ENCODE measurements at places on chromosomes 4 and X.

DNA sequence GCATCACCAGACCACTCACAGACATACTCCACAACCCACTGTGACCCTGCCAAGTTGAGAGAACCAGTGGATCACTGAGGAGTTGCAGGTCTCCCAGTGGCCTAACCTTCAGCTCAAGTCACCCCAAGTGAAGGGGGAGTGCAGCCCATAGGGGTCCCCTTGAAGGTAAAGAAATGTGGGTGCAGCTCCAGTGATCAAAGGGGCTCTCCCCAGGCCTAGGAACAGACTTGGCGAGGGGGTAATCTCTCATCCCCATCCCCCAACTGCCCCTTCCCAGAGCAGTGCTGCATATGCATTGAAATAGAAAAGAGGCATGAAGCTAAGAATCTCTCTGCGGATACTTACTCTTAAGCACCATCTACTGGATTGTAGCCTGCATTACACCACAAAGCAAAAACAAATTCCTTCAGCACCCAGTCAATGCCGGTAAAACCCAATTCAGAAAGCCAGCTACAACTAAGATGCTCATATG is 27.0 kb downstream of the MAGEE1 start:
- DNase-seq: no peak

- DNase-seq: no peak
These were observed 1777.9 kb downstream of the ARAP2 start for GRCh38 chr4:34466411-34466810.

- DNase-seq: no peak
These were observed 4.8 kb downstream of the ADD1 start for GRCh38 chr4:2848449-2848848.

DNA sequence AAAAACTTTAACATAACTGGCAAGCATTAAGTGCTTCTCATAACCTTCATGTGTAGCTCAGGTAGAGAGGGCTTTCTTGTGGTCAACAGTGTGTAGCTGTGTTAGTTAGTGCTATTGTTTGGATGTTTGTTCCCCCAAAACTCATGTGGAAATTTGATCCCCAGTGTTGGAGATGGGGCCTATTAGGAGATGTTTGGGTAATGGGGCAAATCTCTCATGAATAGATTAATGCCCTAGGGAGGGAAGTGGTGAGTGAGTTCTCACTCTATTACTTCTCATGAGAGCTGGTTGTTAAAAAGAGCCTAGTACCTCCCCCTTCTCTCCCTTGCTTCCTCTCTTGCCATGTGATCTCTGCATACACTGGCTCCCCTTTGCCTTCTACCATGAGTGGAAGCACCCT is 16.5 kb upstream of the SLC25A43 start:
- DNase-seq: no peak

- DNase-seq: no peak
These were observed 46.8 kb downstream of the GSTCD start for GRCh38 chr4:105755375-105755774.

GRCh38 chrX:63967551-63967950 is 182.5 kb upstream of the ARHGEF9 start:
- no peak for DNase-seq

- DNase-seq: no peak
These were observed 6.5 kb downstream of the NKX3-2 start for GRCh38 chr4:13537832-13538177.

- no peak for DNase-seq
These were observed 37.2 kb downstream of the EDNRA start for GRCh38 chr4:147518086-147518485.

GRCh38 chr4:53960843-53961242 is 103.6 kb downstream of the CHIC2 start:
- DNase-seq: no peak

- no peak for DNase-seq
These were observed 20.5 kb downstream of the RWDD4 start for GRCh38 chr4:183638436-183638835.

DNA sequence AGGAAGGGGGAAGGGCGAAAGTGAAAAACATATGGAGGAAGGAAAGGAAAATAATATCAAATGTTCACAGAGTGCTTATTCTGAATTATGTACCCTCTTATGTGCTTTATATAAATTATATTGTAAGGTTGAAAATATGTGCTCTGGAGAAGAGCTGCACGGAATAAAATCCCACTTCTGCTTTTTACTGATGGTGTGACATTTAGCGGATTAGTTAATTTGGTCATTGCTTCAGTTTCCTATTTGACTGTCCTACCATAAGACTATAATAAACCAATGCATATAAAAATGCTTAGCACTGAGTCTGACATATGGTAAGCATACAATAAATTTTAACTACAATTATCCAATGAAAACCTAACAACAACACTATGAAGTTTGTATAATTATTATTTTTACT is 86.2 kb downstream of the NPFFR2 start:
- DNase-seq: no peak

DNA sequence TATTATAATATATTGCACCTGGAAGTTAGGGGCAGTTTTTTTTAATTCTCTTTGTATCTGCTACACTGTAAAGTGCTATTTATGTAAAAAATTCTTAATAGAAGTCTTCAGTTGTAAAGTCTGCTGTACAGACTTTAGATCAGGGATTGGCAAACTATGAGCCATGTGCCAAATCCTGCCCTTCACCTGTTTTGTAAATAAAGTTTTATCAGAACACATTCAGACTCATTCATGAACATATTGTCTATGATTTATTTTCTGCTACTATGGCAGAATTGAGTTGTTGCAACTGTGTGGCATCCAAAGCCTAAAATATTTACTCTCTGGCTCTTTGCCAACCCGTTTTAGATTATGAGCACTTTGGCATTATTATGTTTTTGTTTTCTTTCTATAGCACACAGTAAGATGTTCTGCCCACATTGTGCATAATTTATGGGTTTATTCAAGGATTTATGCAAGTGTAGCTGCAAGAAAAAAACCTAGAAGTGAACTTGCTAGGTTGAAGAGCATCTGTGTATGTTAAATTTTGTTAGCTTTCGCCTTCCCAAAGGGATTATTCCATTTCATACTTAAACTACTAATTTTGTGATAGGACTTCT is 56.9 kb downstream of the CLCN3 start:
- DNase-seq: no peak

DNA sequence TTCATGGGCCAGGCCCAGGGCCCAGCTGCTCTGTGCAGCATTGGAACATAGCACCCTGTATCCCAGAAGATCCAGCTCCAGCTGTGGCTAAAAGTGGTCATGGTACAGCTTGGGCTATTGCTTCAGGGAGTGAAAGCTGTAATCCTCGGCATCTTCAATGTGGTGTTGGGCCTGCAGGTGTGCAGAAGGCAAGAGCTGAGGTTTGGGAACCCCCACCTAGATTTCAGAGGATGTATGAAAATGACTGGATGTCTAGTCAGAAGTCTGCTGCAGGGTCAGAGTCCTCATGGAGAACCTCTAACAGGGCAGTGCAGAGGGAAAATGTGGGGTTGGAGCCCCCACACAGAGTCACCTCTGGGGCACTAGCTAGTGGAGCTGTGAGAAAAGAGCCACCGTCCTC is 341.7 kb downstream of the PPP3CA start:
- no peak for DNase-seq

GRCh38 chr4:29467044-29467717 is 1253.0 kb upstream of the PCDH7 start:
- DNase-seq: no peak

Data from NCI-H187 (cell line).